ENCODE measurements at places on chromosomes 5 and 9. TPM values are rescaled to one million over a fixed set of nuclear protein-coding genes. Genes with fewer than 3 reads are reported as not detected.

The MYORG gene
- polyA plus RNA-seq = 3.1 TPM

The IFNB1 gene
- 0.05 TPM for polyA plus RNA-seq

The SPOCK1 gene
- polyA plus RNA-seq = 0.85 TPM

The CATSPER3 gene
- 0.43 TPM for polyA plus RNA-seq

The NPR3 gene
- 4.0 TPM for polyA plus RNA-seq

The MUSK gene
- polyA plus RNA-seq = 0.22 TPM

The CAMK2A gene
- 0.44 TPM for polyA plus RNA-seq

The GRM6 gene
- not detected for polyA plus RNA-seq

The ZNF354B gene
- polyA plus RNA-seq = 11.2 TPM

The GPR150 gene
- 0.26 TPM for polyA plus RNA-seq

The TGFBI gene
- polyA plus RNA-seq = 122 TPM

The PCDHGB7 gene
- 1.6 TPM for polyA plus RNA-seq

The CCNG1 gene
- 66.5 TPM for polyA plus RNA-seq

The NIM1K gene
- 3.1 TPM for polyA plus RNA-seq

The CEP120 gene
- 5.2 TPM for polyA plus RNA-seq

The WNK2 gene
- 1.6 TPM for polyA plus RNA-seq

The PCDHA1 gene
- 0.30 TPM for polyA plus RNA-seq

The MLANA gene
- polyA plus RNA-seq = not detected

The PCDHGB5 gene
- 2.5 TPM for polyA plus RNA-seq

The ANXA2R gene
- polyA plus RNA-seq = 4.4 TPM
